ENCODE measurements at places on chromosomes 4 and X.

- DNase-seq, result no peak
These were observed 17.8 kb upstream of the PAGE2B start for GRCh38 chrX:55056820-55057674.

DNA sequence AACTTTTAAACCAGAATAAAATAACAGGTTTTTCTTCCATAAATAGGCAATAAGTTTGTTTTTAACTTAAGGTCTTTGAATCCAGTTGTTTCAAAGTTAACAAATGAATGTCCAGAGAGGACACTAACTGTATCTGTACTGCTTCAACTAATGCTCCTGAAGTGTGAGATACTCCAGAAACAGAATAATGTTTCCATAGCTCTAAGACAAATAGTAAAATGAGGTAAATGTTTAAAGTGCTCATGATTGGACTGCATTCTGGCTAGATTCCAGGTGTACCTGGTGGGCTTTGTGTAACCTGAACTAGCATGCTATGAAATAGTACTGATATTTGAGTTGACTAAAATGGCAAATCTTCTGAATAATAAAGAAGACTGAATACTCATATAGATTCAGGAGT, 51.7 kb downstream of the METTL14 start:
- no peak for DNase-seq

DNA sequence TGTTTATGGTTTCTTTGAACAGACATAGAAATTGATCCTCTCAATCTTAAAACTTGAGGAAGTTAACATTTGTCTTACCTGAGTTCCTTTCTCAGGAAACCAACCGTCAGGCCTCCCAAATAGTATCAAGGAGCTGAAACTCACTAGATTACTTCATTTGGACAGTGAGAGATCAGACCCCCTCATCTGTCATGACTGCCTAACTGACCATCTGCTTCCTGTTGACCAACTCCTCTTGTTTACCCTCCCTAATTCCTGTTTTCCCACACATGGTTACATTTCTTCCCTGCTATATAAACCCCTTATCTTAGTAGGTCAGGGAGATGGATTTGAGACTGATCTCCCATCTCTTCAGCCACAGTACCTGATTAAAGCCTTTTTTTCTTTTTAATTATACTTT, 46.2 kb upstream of the NMU start:
- no peak for DNase-seq

DNA sequence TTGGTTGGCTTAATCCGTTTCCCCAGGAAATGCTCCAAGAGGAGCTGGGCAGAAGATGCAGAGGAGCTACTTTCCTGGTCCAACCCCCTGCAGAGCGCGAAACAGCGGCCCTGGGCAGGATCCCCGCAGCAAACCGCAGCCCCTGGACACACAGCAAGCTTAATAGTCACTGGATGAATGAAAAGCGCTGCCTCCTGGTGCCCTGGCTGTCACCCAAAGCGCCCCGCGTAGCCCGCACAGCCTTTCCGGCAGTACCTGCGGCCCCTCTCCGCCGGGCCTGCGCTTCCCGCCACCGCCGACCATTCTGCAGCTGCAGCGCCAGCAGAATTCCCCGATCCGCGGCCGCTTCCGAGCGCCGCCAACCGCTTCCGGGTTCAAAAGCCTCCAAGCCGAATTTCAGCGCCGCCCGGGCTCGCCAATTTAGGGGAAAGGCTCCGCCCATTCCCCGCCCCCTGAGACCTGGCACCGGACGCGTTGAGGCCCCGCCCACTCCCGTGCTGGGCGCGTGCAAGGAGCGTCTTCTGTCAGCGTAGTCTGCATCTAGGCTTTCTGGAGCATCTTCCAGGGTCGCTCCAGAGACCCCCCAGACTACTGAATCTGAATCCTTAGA, at the start of gene HPF1:
Gene HPF1 (minus strand): TSS at position 370 of the 610 bp plus-strand sequence. CDS start 67 bp downstream, at position 303.
- DNase-seq, result peak; percentile 96

DNA sequence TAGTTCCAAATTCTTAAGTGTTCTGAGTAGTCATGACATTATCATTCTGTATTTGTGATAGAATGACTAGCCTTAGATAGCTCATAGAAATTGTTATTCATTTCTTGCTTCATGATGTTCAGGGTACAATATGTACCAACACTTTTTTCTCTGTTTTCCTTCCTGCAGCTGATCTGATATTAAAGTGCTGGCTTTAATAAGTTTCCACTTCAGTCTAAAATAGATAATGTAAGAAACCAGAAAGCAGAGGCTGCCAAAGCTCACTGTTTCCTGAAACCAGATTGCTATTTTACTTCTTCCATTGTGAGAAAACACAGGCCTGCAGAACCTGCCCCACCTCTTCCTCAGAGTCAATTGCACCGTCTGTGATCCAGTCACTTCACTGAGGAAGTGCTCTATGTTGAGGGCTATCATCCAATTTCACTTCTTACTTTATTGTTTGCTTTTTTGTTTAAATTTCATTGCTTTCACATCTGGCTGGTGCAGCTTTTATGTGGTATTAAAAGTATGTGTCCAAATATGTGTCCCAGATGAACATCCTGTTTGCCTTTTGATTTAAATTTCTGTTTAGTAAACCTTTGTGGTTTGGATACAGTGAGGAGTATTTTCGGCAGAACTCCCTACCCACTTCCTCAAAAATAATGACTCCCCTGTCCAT, 652.1 kb downstream of the ANKRD50 start:
- no peak for DNase-seq

Data from stimulated activated CD4-positive, alpha-beta T cell treated with anti-CD3 and anti-CD28 coated beads, TNF-alpha, amount 100 ng/mL, for 48 hours (primary cell).